ENCODE measurements at places on chromosomes 1 and 21.
A peak's percentile ranks its signal among the peaks of the same experiment; 100 is the strongest.

DNA sequence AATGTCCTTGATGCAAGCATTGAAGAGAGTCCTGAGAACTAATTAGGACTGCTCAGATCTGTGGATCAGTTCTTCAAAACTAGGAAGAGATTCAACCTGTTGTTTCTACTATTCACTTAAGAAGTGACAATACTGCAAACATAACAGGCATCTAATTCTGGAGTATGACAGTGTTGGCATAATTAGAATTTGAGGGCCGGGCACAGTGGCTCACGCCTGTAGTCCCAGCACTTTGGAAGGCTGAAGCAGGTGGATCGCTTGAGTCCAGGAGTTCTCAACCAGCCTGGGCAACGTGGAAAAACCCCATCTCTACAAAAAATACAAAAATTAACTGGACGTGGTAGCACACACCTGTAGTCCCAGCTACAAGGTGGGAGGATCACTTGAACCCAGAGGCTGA is 8.0 kb upstream of the FOXJ3 start:
- no peak for DNase-seq

GRCh38 chr1:112869895-112870294 is 86.1 kb downstream of the SLC16A1 start:
- DNase-seq: no peak

GRCh38 chr1:194644528-194644927 is 1458.1 kb upstream of the B3GALT2 start:
- DNase-seq: no peak

GRCh38 chr21:20856926-20857325 is 141.3 kb upstream of the NCAM2 start:
- no peak for DNase-seq

- no peak for DNase-seq
These were observed 22.1 kb downstream of the TRIM67 start for GRCh38 chr1:231183639-231184590.

DNA sequence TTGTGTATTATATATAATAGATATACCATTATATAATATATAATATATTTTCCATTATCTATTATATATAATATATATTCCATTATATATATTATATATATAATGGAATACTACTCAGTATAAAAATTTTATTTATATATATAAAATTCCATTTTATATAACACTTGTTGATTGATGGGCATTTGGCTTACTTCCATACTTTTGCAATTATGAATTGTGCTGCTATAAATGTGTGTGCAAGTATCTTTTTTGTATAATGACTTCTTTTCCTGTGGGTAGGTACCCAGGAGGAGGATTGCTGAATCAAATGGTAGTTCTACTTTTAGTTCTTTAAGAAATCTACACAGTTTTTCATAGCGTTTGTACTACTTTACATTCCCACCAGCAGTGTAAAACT is 1211.1 kb downstream of the NCAM2 start:
- DNase-seq: no peak

DNA sequence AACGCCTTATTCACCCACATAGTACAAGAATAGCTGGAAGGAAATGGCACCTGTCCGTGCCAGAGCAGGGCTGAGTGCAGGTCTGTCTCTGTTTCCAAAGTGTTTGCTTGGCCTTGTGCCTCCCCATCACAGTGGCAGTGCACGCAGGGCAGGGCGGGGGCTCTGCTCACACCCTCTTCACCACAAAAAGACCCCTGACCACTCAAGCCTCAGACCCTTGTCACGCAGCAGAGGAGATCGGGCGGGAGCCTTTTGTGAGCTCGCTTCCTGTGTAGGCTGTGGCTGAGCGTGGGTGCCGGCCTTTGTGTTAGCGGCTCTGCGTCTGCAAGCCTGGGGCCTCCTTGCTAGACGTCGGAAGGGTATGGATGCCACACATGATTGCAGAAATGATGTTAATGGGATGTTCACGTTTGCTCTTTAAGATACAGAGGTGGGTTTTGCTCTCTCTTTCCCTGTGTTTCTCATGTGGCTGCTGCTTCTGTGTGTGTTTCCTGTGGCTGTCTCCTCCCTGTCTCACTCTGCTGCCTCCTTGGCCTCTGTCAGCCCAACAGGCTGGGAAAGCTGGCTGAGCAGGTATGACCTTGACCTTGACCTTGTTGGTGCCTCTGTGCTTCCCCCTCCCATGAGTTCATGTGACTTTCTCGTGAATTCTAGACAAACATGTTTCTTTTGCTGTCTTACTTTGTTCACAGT is 45.4 kb downstream of the S100B start:
- peak; percentile 60 for DNase-seq

- no peak for DNase-seq
These were observed 177.6 kb downstream of the HHIPL2 start for GRCh38 chr1:222370081-222370912.

DNA sequence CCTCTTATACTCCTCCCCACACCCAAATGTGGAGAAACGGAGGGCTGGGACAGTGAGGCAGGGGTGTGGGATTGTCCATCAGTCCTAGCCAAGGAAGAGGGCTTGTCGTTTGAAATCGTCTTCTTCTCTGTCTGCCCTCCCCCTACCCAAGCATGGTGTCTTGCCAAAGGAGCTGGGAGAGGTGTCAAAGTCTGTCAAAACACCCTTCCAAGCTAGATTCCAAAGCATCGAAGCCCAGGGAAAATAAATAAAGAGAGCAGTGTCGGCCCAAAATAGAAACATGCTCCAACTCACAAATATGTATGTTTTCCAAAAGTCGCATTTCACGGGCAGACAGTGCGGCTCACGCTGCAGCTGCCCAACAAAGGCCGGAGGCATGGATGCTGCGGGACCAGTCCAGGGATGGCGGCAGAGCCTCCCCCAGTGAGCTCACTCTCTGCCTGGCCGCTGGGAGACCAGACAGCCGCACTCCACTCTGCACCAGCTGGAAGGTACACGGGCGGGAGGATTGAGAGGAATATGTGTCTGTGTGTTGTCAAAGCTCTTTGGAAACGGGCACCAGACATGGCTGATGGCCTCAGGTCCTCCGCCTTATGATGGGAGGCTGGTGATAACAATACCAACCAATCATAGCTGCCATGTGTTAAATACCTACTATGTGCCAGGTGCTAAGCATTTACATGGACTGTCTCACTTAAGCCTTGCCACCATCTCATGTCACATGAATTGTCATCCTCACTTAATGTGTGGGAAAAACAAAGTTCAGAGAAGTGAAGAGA is 3.9 kb downstream of the DISP3 start:
- DNase-seq: no peak

GRCh38 chr1:18037651-18038050 is 69.9 kb upstream of the IGSF21 start:
- DNase-seq: no peak

- DNase-seq: no peak
These were observed 1.4 kb downstream of the LRRN2 start for GRCh38 chr1:204684206-204684570.

DNA sequence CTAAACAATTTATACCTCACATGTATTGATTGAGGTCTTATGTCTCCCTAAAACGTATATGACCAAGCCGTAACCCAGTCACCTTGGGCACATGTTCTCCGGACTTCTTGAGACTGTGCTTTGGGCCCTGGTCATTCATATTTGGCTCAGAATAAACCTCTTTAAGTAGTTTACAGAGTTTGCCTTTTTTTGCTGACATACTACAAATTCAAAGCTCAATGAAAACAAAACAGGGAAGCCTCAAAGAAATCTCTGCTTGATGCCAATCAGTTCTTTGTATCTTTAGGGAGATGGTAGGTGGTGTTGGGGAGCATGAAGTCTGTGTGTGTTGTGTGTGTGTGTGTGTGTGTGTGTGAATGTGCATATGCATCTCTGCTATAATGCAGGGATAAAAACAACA is 247.0 kb downstream of the KCNJ6 start:
- no peak for DNase-seq

GRCh38 chr1:79646880-79647279 is 640.4 kb upstream of the ADGRL4 start:
- no peak for DNase-seq

DNA sequence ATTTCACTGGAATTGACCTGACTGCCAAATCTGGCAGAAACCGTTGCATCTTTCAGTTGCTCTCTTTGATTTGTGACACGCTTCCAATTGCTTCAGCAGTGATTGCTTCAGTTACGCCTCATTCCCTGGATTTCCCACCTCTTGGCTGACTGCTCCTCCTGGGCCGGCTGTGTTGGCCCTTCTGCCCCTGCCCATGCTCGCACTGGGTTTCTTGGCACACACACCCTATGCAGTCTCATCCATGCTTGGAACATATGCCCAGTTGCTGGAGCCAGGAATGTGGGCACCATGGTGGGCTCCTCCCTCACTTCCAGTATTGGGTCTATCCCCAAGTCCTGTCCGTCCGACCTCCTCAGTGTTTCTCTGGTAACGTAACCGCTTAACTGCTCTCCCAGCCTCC is 2.2 kb upstream of the ZBTB21 start:
- DNase-seq: no peak

DNA sequence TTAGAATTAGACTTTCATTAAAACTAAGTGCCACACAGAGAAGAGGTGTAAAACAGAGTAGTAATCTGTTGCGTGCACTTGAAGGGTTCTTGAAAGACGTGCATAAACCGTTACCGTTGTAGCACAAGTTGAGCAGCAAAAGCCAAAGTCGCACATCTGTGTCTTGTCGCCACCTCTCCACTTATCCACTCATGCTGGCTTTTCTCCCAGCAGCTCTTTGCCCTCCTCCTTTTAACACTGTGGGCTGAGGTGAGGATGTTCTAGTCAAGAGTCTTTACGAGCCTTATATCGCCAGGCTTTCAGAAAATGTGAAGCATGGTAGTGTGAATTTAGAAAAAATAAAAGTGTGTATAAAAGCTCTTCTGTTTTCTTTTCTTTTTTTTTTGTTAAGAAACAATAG is 48.0 kb downstream of the NR5A2 start:
- no peak for DNase-seq

- DNase-seq: no peak
These were observed 23.0 kb downstream of the SPATA46 start for GRCh38 chr1:162353702-162354101.

- DNase-seq: no peak
These were observed 316.9 kb upstream of the CXADR start for GRCh38 chr21:17195976-17196375.

DNA sequence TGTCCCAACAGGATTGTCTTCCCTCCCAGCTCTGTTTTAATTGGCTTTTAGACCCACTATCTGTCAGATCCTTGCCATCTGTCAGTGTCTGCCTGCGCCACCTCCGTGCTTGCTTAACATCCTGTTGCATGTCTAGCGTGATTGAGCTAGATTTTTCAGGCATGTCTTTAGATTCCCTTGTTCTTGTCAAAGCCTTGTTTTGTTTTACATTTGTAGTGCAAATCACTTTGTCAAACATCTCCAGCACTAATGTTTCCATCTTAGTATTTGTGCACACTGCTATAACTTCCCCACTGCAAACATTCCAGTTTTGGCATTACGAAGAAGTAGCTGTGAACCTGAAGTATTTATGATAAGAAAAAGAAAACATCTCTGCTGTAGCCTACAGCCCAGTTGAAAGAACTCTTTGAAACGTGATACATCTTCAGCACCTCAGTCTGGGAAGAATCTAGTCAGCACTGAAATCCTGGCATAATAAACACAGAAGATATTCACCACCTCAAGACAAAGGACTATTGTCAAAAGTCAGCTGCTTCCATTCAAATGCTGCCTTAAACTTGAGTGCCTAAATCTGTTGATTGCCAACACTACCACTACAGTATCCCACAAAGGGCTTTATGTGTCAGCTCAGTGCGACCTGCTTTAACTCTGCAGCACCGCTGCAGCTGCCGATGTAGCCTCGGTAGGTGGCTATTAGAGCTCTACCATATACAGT is 105.0 kb downstream of the FNBP1L start:
- no peak for DNase-seq

- no peak for DNase-seq
These were observed 35.9 kb downstream of the SLC19A1 start for GRCh38 chr21:45506241-45506817.

DNA sequence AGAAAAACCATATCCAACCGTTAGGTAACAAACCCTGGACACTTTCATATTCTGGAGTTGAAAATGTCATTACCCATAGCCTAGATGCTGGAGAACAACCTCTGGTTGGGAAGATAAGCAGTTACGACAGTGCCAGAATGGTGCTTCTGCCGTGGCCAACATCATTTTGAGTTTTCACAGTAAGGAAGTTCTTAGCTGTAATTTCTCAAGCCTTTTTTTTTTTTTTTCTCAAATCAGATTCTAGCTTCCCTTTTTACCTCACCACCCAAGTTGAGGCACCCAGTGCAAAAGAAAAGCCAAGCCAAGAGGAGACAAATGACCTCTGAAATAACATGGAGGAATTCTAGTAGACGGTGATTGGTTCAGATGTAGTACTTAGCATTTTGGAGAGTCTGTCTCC is 21.8 kb downstream of the PPT1 start:
- no peak for DNase-seq

DNA sequence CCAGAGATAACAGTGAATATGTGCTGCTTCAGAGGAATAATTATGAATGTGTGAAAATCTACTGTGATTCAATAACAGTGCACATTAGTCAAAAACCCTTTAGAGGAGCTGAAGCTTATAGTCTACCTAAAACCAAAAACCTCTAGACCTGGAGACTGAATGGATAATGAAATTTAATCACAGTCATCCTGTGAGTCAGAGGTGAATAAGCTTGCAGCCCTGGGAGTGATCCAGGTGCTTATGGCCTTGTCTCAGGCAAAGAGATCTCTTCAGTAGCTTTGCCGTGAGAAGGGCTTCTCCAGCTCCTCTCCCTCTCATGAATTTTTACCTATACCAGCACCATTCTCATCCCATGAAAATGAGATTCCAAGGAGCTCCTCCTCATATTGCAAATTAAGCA is 81.3 kb upstream of the RGS4 start:
- no peak for DNase-seq

DNA sequence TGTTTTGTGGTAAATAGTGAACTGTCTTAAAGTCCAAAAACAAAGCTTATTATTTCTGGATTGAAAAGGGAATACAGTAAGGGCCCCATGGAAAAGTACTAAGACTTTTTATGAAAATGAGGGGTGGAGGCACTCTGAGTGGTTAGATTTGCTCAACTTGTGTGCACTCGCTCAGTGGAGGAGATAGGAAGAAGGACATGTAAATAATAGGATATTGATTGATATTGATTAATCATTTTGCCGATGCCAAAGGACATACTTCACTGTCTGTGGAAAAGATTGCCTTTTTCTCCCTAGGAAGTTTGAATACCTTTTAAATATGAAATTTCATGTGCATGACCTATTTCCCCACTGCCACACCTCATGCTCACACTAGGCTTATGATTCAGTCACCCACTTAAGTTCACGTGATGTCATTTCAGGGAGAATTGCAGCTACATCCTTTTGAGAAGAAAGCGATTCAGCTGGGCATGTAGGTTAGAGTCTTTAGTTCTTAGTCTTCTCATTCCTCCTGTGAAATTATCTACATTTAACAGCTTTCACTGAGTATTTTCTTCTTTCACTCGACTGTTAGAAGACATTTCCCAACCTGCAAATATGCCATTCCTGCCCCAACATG is 5.0 kb downstream of the MTR start:
- DNase-seq: no peak
